ENCODE measurements at places on chromosomes 11 and 22. TPM values are rescaled to one million over a fixed set of nuclear protein-coding genes. Genes with fewer than 3 reads are reported as not detected.
A peak's percentile ranks its signal among the peaks of the same experiment; 100 is the strongest.

DNA sequence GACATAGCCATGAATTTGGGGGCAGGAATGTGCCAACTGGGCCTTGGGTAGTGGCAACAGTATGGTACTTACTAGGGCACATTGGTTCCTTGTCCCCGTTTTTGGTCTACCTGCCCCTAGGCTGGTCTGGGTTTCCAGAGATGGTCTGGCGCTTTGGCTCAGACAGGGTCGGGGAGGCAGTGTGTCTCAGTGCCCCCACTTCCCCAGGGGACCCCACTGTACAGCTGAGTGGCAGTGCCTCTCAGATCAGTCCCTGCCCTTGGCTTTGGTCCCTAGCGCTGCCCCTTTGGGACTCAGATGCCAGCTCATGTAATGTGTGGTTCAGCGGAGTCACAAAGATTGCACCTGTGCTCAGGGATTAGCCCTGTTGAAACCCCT, 3.3 kb downstream of the RIC8A start:
- no peak for DNase-seq

GRCh38 chr11:8767466-8768142, 85.0 kb downstream of the RPL27A start:
- DNase-seq = no peak

TSPAN18 gene
- total RNA-seq = 23.2 TPM

GRCh38 chr11:132101881-132102280, 731.5 kb downstream of the NTM start:
- no peak for DNase-seq

GLYAT gene
- not detected for total RNA-seq

DNA sequence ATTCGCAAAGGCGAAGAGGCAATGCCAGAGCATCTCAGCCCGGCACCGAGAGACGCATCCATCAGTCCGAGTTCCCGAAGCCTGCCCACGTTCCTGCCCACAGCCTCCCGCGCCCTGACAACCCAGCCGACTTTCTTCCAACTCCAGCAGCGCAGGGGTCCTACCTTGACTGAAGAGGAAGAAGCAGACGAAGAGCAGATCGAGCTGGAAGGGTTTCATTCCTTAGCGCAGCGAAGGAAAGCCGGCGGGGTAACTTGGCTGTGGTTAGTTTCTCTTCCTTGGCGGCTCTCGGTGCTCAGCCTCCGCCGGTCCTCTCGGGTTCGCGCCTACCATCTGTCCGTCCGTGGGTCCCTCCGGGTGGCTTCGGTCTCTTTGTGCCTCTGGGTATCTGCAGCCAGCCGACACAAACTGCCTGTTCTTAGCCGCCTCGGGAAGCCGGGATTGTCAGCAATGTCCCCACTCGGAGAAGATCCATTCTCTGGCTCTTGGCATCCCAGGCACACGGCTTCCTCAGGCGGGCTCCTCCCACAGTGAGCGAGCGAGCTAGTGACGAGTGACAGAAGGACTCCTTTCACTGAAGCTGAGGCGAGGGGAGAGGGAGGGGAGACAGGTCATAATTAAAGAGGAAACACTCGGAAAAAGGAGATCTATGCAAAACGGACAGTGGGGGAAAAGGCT, at the start of gene KIRREL3:
TSS of gene KIRREL3 (minus strand) at position 480 of the 678 bp plus-strand sequence.
- peak; percentile 36 for DNase-seq

TRIM49 gene
- total RNA-seq = not detected

KREMEN1 gene
- 113 TPM for total RNA-seq

GRCh38 chr11:73227571-73228211, 9.6 kb downstream of the P2RY2 start:
- DNase-seq = peak; percentile 66

SCUBE2 gene
- 53.9 TPM for total RNA-seq

GRCh38 chr11:118527109-118527508, at the start of gene TTC36:
Gene TTC36, plus strand, starts transcription at chr11:118527474. Its CDS starts 21 bp downstream, at chr11:118527495.
- DNase-seq = no peak

- DNase-seq = no peak
Measured at GRCh38 chr11:131073167-131073566, 156.9 kb upstream of the SNX19 start.

TEX12 gene
- total RNA-seq = 2.3 TPM
